ENCODE measurements at places on chromosomes 4 and X. TPM values are rescaled to one million over a fixed set of nuclear protein-coding genes. Genes with fewer than 3 reads are reported as not detected.
A peak's percentile ranks its signal among the peaks of the same experiment; 100 is the strongest.

DNA sequence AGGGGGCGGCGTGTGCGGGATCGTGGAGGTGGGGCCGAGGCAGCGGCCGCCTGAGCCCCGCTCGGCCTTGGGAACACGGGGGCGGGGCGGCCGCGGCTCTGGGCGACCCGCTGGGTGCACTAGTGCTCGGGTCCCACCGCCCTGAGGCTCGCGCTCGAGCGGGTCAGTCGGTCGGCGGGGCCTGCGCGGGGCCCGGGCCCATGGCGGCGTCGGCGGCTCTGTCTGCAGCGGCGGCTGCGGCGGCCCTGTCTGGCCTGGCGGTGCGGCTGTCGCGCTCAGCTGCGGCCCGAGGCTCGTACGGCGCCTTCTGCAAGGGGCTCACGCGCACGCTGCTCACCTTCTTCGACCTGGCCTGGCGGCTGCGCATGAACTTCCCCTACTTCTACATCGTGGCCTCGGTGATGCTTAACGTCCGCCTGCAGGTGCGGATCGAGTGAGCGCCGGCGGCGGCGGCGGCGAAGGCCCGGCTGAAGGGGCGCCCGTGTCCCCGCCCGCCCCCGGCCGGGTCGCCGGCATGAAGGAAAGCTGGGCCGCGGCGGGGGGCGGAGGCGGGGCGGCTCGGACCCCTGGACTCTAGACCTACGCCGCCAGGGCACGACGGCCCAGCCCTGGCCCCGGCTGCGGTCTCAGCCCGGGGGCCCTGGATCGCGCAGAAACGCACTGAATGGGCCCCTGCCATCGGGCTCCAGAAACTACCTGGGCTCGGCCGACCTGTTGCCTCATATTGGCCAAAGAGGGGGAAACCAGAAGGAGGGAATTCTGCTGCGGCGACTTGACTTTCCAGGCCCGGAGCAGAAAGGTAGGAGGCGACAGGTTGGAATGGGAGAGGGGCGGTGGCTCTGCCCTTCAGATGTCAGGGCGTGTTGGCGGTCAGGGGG lies at the start of gene SMIM10L2A:
TSS of gene SMIM10L2A (plus strand) at position 13 of the 878 bp plus-strand sequence. CDS start at position 201, 188 bp downstream.
- peak within 1 kb of the TSS; percentile 67 for H3K4me3 ChIP-seq
- no peaks in the 10 kb centered on the region for H3K36me3 ChIP-seq
- H3K27ac ChIP-seq: no peak within 1 kb of the TSS
- no peaks in the 10 kb centered on the region for H3K4me1 ChIP-seq

DNA sequence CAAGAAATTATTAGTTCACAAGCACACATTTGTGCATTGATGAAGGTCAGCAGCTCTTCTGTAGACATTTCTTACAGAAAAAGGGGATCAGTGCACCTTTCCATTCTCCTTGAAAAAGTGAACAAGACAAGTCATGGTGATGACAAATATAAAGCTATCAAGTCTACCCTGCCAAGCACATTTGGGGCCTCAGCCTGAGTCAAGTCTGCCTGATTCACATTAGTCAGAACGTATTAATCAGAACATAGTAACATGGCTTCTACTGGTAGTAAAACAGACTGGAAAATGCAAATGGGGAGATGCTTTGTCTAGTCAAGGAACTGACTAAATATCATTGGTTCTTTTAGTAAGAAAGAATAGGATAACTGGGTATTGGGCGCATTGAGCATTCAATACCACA lies 2305.1 kb downstream of the PCDH7 start:
- H3K27ac ChIP-seq: no peak overlapping the region
- H3K4me3 ChIP-seq: no peak overlapping the region
- no peaks in the 10 kb centered on the region for H3K4me1 ChIP-seq

- no peaks in the 10 kb centered on the region for H3K36me3 ChIP-seq
- H3K27me3 ChIP-seq: no peaks in the 10 kb centered on the region
- DNase-seq: no peak
- no peak overlapping the region for H3K4me3 ChIP-seq
- no peak overlapping the region for H3K27ac ChIP-seq
Measured at GRCh38 chrX:18173494-18174180, 47.0 kb downstream of the BEND2 start.

- H3K27ac ChIP-seq: peak overlapping the region; percentile 72
- H3K4me1 ChIP-seq: peaks cover 6% of the 10 kb centered on the region
- no peak for DNase-seq
- no peaks in the 10 kb centered on the region for H3K27me3 ChIP-seq
Measured at GRCh38 chrX:47651043-47651905, 911 bp upstream of the ELK1 start.

DNA sequence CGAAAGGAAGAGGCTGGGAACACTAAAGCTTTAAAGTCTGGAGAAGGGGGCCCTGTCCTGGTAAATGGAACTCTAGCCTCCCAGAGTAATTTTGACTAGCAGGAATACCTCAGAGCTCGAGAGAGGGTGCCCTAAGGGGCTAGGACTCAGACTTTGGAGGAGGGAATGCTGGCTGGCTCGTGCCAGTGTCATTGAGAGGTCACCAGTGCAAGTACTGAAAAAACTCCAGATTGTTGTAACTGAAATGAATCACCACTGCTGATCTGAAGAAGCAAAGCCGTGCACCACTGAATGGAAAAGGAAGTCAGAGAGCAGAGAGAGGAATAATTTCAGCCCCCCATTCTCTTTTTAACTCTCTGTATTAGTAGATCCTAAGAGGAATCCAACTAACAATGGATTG lies 690.2 kb downstream of the FAT4 start:
- H3K4me1 ChIP-seq: peaks cover 1% of the 10 kb centered on the region
- no peaks in the 10 kb centered on the region for H3K36me3 ChIP-seq
- no peaks in the 10 kb centered on the region for H3K27me3 ChIP-seq
- no peak overlapping the region for H3K27ac ChIP-seq
- no peak overlapping the region for H3K4me3 ChIP-seq

- H3K4me1 ChIP-seq: peaks cover 2% of the 10 kb centered on the region
- H3K36me3 ChIP-seq: no peaks in the 10 kb centered on the region
- peak overlapping the region; percentile 66 for H3K27ac ChIP-seq
- H3K4me3 ChIP-seq: peak overlapping the region; percentile 70
- peak; percentile 19 for DNase-seq
Measured at GRCh38 chrX:53440621-53441517, 6.7 kb upstream of the HSD17B10 start.

GRCh38 chr4:107854356-107855022 lies 29.8 kb downstream of the SGMS2 start:
- DNase-seq: no peak
- no peak overlapping the region for H3K27ac ChIP-seq
- no peaks in the 10 kb centered on the region for H3K36me3 ChIP-seq
- peaks cover 28% of the 10 kb centered on the region for H3K4me1 ChIP-seq
- peak overlapping the region; percentile 41 for H3K4me3 ChIP-seq
- H3K27me3 ChIP-seq: no peaks in the 10 kb centered on the region

DNA sequence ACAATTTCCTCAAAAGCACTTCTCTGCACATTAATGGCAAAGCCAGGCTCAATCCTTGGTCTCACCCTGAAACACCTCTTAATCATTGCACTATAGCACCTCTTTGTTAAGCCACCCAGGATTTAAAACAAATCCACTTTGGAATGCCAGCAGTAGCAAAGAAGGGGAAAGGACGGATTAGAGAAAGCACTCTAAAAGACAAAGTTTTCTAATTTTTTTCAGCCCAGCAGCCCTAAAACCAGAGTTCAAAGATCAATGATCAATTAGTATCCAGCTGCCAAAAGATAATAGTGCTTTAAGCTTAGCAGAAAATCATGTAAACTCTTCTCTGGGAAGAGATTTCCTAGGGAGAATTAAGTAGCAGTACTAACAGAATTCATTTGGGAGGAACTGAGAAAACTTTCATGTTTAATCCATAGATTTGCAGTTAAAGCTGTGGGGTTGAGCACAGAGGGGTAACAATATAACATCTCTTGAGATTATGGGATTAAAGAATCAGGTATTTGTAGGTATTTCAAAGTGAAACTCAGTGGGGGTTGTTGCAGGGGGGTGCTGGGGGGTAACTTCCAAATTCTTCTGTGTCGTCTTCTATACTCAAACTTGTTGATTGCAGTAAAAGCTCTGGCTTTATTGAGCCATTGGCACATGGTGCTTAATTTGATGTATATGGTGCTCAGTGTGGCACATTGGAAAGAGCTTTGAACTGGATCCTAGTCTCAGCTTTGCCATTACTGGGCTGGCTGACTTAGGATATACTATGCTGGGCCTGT lies 61.8 kb downstream of the LRRC66 start:
- no peak for DNase-seq
- H3K27me3 ChIP-seq: no peaks in the 10 kb centered on the region
- no peaks in the 10 kb centered on the region for H3K36me3 ChIP-seq
- H3K27ac ChIP-seq: no peak overlapping the region

DNA sequence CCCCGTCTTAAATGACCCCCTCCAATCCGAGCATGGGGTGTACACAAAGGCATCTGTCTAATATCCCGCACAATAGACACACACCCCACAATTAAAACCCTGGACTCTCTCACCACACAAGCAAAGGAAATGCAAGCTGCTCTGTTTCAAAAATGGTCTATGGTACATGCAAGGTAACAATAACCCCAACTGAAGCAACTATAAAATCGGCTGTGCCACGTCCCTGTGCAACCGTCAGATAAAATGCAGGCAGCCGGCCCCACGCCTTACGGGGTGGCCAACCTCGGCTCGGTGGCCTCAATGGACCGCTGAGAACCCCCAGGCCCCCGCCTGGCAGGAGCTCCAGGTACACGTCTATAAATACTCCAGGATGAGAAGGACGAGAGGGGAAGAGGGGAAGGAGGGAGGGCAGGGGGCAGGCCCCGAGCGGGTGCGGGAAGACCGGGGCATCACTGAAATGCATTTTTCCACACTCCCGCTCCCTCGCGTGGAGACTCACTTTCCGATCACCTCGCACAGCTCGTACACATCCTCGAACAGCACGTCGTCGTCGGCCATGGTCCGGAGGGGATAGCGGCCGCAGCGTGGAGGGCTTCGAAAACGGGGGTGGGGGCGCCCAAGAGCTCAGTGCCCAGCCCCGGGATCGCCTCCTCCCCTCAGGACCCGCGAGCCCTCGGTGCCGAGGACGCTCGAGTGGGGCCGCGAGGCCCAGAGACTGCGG lies 763 bp downstream of the CASK start:
- H3K4me1 ChIP-seq: no peaks in the 10 kb centered on the region
- no peaks in the 10 kb centered on the region for H3K36me3 ChIP-seq
- H3K27ac ChIP-seq: peak overlapping the region; percentile 82
- no peaks in the 10 kb centered on the region for H3K27me3 ChIP-seq
- H3K4me3 ChIP-seq: peak overlapping the region; percentile 83
- DNase-seq: no peak

GRCh38 chr4:174260099-174260498 lies 23.4 kb downstream of the FBXO8 start:
- no peak for DNase-seq
- no peak overlapping the region for H3K27ac ChIP-seq
- H3K4me3 ChIP-seq: no peak overlapping the region
- H3K27me3 ChIP-seq: no peaks in the 10 kb centered on the region
- peaks cover 14% of the 10 kb centered on the region for H3K4me1 ChIP-seq

DNA sequence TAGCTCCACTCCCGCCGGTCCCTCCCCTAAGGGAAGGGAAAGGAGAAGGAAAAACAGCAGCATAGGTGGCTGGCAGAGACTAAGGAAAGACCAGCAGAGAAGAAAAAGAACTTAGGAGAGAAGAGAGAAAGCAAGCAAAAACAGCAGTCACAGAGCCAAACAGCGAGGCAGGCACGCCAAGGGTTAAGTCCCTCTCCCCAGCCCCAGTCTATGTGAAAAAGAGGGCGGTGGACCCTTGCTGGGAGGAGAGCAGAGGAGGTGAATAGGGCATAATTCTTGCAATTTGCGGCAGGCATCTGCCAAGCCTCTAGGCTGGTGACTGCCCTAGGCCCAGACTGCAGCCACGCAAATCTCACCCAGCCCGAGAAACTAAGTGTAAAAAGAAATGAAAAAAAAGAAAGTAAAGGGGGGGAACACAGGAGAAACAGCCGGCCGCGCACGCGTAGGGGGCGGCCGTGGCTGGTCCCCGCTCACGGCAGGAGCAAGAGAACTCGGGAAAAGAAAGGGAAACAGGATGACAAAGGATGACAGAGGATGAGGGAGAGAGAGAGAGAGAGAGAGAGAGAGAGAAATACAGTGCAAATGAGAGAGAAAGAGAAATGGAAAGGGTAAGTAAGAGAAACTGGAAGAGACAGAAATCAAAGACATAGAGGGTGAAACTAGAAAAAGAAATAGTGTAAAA lies 48.6 kb downstream of the MAGEA9 start:
- peak overlapping the region; percentile 65 for H3K4me3 ChIP-seq
- DNase-seq: no peak
- no peaks in the 10 kb centered on the region for H3K36me3 ChIP-seq
- no peaks in the 10 kb centered on the region for H3K27me3 ChIP-seq

HPGD gene
- 3.4 TPM for total RNA-seq

TCEAL4 gene
- 386 TPM for total RNA-seq

ADH1A gene
- total RNA-seq: not detected

All from thoracic aorta (tissue), 2 donors.